Epithelial cell of proximal tubule (primary cell): ENCODE measurements at places on chromosomes 5 and 9. TPM values are rescaled to one million over a fixed set of nuclear protein-coding genes. Genes with fewer than 3 reads are reported as not detected.

The ENTPD8 gene
- total RNA-seq: not detected in 2 replicates

DNA sequence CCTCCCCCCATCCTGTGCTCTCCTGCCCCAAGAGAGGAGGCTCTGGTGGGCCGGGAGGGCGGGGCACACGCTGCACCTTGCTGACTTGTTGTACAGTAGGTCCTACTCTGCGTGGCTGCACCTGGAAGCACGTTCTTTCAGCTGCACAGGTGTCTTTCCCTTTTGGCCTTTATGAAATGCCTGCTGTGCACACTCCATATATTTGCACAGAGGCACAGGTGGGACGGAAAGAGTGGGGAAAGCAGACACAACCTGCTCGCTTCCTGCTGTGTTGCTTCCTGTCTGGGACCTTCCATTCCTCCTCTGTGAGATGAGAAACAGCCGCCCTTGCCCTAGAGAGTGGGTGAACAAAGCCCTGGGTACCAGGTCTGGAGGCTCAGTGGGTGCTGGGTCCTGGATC lies 4.8 kb downstream of the USP20 start:
- no peak for DNase-seq

DNA sequence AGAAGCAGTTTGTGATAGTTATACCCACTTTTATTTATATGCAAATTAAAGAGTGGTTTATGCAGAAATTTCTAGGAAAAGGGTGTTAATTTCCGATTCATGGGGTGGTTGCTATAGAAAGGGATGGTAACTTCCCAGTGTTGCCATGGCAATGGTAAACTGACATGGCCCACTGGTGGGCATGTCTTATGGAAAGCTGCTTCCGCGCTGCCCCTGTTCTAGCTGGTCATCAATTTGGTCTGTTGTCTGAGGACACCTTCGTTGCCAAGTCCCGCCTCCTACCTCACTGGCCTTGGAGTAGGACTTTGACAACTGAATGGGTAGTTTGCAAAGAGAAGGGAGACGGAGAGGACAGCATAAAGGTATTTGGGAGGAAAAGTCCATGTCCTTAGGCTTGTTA lies 74.0 kb upstream of the SMIM23 start:
- DNase-seq: no peak

DNA sequence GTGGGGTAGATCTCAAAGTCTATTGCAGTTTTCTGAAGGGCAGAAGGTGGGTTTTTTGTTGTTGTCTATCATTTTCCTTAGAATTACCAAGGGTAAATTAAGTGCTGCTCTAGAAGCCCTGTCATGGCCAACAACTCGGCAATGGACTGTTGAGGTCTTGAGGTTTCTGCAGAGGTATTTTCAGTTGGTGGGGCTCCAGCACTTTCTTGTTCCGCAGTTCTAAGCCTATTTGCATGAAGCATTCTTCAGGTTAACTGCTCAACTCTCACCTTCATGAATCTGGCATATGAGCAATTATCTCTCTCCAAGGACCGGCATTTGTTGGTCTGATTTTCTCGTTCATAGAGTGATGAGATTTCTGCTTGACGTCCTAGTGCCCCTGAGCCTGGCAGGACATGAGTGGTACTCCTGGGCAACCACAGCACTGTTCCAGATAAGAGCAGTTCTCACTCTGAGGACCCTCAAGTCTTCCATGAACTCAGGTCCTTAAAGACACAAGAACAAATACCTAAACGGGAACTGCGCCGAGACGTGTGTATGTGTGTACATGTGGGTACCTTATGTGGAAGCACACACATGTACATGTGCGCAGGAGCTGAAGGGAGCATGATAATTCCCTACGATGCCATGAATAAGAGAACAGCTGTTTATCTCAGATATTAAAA lies 544.5 kb downstream of the CSNK1G3 start:
- no peak for DNase-seq

DNA sequence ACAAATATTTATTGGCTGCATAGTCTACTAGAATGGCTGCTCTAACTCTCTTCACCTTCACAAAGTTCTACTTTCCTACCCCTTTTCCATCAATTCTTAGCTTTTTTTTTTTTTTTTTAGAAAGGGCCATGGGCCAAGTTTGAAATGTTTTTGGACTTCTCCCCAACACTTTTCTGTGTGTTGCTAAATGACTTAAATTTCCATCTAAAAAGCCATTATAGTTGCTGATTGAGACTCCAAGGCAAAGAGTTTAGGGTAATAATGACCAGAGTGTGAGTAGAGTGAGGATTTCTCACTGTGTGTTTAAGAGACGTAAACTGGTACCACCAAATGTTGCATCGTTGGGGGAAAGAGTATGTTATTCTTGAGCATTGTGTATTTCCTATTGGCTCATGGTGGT lies 24.4 kb downstream of the TNC start:
- no peak for DNase-seq

DNA sequence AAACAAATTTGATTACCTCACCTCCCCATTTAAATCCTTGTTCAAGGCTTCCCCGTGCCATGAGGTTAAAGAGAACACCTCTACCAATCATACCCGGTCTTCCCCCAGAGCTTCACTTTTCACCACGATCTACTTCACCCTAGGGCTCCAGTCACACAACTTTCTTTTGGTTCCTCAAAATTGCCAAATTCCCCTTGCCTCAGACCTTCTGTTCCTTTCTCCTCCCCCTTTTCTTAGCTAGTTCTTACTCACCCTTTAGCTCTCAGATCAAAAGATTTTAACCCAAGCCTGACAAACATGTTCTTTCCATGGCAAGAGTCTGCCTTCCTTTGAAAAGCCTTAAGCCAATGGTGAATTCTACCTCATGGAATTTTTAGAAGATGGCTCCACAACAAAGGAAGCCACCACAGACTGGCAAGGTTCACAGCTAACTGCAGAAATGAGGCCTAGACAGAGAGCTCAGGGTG lies 56.7 kb downstream of the MAPKAP1 start:
- DNase-seq: no peak

DNA sequence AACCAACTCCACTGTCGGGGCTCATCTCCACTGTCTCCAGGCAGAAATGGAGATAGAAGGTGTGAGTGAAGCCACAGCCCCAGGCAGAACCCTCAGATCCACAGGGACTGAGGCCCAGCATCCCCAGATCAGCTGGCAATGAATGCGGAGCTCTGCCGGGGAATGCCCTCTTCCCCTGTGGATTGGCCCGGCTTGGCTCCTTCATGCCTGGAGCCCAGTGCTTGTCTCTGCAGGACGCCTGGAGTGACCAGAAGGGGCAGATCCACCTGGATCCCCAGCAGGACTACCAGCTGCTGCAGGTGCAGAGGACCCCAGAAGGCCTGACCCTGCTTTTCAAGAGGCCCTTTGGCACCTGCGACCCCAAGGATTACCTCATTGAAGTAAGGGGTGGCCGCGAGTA lies 3.5 kb downstream of the DBH start:
- DNase-seq: no peak
